ENCODE measurements at places on chromosomes 4 and X.
A peak's percentile ranks its signal among the peaks of the same experiment; 100 is the strongest.

DNA sequence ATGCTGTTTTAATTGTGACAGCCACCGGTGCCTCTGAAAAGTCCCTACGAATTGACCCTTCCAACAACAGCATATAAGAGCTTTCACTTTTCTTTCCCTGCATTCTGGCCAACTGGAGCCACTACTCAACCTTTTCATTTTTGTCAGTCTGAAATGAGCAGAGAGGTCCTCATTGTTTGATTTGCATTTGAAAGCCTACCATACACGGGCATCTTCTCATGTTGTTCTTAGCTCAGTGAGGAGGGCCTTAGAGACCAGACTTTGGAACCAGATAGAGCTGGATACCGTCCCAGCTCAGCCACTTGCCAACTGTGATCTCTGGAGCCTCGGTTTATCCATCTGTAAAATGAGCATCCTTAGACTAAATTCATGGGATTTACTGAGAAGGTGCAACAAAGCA is 16.9 kb upstream of the TMSB4X start:
- no peak for DNase-seq

- DNase-seq, result peak; percentile 56
These were observed at the start of gene APLN for GRCh38 chrX:129654652-129655546. TSS of gene APLN (minus strand) at chrX:129654956. CDS start at chrX:129654630, 326 bp downstream.

GRCh38 chr4:120443116-120443515 is 376.5 kb upstream of the MAD2L1 start:
- DNase-seq, result no peak

GRCh38 chr4:37978248-37978924 is 18.2 kb downstream of the PTTG2 start:
- no peak for DNase-seq

DNA sequence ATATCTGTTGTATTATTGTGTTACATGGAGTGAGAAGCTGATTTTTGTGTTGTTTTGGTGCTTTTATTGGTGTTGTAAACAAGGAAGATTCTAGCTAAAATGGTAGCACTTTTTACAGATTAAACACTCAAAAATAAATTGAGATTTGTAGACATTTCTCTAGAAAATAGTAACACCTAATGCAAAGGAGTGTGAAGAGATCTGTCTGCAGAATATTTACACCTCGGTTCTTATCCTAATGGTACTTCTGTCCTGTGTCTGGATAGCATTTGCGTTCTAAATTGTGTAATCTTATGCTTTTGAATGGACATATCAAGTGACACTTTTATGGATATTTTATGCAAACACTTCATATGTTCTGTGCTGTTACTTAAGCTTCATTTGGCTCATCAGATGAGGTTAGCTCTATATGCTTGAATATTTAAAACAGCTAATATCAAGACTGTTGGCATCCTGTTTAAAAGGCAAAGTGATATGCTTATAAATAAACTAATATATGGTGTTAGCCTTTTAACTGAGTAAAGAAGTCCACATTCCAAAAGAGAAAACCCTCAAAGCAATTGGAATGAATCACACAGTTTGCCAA is 6.0 kb downstream of the PCDH7 start:
- no peak for DNase-seq

DNA sequence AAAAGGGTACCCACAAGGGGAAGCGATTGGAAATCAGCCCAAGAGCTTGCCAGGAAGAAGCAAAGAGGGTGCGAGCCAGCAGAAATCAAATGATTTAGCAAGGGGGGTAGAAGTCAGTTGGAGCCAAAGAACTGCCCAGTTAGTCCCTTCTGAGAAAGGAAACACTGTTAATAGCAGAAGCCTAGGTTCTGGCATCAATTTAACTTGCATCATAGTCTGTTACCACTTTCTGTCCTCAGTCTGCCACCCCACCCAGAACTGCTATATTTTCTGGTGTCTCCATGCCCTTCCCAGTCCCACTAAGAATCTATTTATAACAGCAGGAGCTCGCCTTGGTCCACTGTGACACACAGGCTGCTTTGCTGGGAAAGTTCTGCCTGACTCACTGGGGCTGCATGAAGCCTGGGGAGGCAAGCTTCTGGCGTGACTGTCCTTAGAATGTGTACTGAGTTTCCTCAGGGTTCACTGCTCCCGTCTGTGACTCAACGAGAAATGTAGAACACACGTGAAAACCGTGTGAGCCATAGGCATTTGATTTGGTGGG is 157.8 kb upstream of the TTC29 start:
- DNase-seq, result peak; percentile 14

DNA sequence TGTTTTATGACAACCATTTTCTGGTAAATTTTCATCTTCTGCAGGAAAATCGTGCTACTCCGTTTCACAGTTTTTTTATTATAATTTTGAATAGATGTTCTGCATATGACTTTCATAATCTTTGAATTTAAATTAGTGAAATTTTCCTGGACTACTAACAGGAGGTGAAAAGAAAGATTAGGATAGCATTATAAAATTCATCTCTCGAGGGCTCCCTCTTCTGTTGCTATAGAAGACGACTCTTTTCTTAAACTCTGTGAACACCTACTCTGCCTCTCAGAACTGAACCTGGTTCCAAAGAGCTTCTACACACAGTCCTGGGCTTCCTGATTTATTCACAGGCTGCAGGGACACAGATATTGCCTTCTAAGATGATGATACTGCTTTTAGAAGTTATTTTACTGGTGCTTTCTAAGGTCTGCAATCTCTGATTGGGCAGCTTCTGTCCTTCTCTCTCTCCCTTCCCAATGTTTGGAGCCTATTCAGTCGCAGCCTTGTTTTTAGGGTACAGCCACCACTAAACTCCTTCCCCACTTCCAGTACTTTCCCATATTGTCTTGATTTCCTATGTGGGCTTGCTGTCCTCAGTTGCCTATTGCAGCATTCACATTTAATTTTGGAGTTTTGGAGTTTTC is 10.1 kb upstream of the SAP30 start:
- peak; percentile 20 for DNase-seq

- no peak for DNase-seq
These were observed 99.0 kb upstream of the DDX3X start for GRCh38 chrX:41234962-41235361.

- no peak for DNase-seq
These were observed 108.2 kb upstream of the ACSL4 start for GRCh38 chrX:109841257-109841656.

DNA sequence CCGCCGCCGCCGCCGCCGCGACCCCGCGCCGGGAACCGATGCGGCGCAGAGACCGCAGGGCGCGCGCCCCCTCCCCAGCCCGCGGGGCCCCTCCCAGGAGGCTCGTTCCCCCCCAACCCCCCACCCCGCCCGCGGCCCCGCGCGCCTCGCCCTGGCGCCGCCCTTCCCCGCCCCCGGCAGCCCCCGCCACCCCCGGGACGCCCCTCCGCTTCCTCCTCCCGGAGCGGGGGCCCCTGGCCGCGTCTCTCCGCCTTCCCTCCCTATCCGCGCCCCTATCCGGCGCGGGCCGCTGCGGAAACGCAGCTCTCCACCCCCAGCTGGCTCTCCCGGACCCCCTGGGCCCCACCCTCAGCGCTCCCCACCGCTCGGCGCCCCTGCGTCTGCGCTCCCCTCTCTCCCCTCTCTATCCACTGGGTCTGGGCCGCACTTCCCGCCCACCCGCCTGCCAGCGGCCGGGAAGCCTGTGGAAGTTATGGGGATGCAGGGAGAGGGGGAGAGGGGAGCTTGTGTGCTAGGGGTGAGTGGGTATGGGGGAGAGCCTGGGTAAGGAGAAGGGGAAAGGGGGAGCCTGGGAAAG is at the start of gene TMEM271:
TMEM271 (minus strand) TSS at position 51 of the 577 bp plus-strand sequence. CDS start 233 bp downstream, outside the sequence.
- DNase-seq, result no peak

DNA sequence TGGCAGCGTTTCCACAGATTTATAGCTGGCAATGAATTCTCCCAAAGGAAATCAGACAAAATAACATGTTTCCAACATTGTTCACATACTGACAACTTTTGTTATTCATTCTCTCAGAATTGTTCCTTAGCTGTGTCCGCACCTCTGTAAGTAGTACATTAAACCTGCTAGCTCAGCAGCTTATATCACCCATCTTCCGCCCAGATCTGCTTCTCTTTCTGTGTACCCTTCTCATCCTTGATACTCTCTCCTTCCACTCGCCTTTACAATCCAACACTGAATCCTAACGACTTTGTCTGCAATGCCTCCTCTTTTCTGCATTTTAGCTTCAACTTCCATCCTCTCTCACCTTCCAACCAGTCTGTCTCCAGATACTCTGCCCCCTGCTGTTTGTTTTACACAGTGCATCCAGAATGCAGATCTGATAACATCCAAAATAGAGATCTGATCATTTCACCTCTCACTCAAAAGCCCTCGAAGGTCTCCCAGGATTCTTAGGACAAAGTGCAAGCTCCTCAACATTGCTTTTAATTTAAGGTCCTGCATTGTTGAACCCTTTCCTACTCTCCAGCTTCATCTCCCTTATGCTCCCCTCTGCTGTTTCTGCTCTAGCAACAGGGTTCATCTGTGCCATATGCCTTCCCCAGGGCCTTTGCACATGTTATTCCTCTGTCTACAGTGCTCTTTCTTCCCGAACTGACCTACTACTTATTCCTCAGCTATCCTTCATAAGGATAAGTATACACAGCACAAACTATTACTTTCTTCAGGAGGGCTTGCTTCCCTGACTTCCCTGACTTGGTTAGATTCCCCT is 67.3 kb upstream of the VBP1 start:
- no peak for DNase-seq

DNA sequence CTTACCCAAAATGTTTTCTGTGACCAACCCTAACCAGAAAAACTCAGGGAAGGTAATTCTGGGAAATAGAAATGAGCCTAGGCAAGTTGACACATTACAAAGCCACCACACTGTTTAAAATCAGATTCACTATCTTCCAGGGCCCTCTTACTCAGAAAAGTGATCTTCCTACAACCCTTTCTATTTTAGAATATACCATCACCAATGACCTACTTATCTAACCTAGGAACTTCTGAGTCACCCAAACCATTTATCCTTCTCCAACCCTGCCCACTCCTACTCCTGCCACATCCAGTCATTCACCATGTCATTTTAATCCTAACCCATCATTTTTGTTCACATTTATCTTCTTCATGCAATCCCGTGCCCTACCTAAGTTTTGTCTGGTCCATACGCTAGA is 89.9 kb downstream of the FTHL17 start:
- no peak for DNase-seq

DNA sequence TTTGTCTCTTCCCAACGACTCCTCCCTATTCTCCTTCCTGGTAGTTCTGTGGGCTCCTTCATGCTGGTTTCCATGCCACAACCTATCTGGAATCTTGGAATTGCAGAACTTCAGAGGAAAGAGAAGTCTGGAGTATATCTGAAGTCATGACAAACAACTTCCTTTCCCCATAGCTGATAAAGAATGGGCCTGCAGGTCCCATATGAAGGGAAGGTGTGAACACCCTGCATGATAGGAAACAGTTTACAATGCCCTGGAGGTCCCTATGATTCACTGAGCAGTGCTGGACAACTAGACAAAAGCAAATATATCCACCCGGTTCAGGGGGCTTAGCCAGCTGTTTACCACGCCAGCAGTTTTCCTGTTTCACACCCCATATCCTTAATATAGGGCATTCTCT is 19.4 kb downstream of the FAM9C start:
- no peak for DNase-seq

GRCh38 chr4:602559-602942 is 22.8 kb upstream of the PDE6B start:
- no peak for DNase-seq

- no peak for DNase-seq
These were observed 784 bp upstream of the ANXA5 start for GRCh38 chr4:121697564-121697963.

- DNase-seq, result no peak
These were observed 743 bp upstream of the NRK start for GRCh38 chrX:105821471-105822121.

GRCh38 chrX:154349979-154350378 is 24.5 kb downstream of the FLNA start:
- DNase-seq, result no peak

GRCh38 chr4:58093352-58093751 is 983.2 kb upstream of the IGFBP7 start:
- DNase-seq, result no peak

GRCh38 chrX:2650865-2651264 is 40.2 kb upstream of the CD99 start:
- DNase-seq, result no peak

GRCh38 chr4:77826275-77826674 is 7.1 kb upstream of the CNOT6L start:
- DNase-seq, result no peak

GRCh38 chr4:4984186-4984585 is 35.1 kb downstream of the CYTL1 start:
- no peak for DNase-seq

DNA sequence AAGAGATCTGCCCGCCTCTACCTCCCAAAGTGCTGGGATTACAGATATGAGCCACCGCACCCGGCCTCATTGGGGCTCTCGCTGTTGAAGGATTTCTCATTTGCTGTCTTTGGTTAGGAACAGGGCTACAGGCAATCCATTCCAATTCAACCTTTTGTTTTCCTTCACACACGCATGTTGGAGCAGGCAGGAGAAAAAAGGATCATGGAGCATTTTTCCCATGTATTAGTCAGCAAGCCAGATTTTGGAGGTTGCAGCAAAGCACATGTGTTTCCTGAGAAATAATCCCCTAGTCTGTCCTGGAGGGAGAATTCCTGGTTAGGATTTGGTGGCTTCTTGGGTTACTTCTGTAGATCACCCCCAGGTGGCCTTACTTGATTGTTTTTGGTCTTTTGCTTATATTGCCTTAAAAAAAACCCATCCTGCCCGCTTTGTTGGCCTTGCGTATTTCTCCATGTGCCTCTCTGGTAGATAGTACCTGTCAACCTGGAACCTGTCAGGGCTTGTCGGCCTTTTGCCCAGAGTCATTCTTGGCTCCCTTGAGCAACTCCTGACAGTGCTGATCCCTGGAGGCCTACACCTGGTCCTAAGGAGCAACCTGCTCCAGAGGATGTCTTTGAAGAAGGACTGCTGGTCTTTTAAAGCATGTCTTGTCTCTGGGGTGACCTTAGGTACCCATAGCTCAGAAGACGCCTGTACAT is 82.4 kb upstream of the CLCN4 start:
- no peak for DNase-seq

- no peak for DNase-seq
These were observed 99.0 kb upstream of the LIMCH1 start for GRCh38 chr4:41438931-41439297.

DNA sequence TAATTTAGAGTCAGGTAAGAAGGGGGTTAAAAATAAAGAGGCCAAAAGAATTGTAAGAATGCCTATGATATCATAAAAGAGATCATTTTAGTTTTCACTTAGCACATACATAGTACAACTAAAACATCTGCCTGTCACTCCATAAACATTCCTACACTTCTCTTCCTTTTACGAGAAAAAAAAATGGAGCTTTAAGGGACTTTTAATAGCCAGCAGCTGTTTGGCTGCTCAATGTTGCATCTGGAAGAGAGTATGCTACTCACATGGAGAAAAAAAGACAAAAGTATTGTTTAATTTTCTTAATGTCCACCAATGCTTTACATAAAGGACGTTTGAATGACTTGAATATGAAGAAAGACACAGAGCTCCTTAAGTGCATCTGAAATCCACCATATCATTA is 48.7 kb upstream of the TNIP3 start:
- no peak for DNase-seq

All from frontal cortex (tissue), 4 donors.